Kidney epithelial cell (primary cell): ENCODE measurements at places on chromosomes 6 and 20. TPM values are rescaled to one million over a fixed set of nuclear protein-coding genes. Genes with fewer than 3 reads are reported as not detected.

DNA sequence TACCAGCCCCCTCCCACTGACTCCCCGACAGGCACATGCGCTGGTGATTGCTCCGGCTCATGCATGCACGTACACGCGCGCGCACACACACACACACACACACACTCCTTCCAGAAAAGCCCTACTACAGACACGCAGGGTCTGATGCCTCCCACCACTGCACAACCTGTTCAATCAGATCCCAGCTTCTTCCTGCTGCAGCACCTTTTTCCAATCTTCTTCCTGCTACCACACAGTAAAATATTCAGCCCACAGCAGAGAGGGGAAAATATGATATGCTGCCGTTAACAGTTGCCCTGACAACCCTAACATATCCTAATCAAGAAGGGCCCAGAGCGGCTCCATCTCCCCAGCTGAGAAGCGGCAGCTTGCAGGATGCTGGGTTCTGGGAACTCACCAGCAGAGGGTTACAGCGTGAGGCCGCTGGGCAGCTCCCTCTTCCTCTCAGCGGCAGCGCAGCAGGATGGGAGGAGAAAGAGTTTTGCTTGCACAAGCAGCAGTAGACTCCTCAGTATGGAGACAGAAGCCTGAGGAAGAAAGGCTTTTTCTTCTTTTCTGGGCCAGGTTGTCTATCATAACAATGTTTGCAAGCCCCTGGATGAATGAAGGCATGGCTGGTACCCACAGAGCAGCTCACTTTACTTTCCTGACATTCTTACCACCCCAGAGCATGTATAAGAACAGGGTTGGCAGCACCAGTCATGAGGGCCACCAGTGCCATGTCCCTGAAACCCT lies 23.9 kb downstream of the MAP7 start:
- no peak for DNase-seq

DNA sequence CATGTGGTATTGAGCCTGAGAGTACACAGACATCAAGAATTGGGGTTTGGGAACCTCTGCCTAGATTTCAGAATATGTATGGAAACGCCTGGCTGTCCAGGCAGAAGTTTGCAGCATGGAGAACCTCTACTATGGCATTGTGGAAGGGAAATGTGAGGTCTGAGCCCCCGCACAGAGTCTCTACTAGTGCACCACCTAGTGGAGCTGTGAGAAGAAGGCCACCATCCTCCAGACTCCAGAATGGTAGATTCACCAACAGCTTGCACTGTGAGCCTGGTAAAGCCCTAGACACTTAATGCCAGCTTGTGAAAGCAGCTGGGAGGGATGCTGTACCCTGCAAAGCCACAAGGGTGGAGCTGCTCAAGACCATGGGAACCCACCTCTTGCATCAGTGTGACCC lies 658.2 kb downstream of the HACE1 start:
- DNase-seq: no peak

DNA sequence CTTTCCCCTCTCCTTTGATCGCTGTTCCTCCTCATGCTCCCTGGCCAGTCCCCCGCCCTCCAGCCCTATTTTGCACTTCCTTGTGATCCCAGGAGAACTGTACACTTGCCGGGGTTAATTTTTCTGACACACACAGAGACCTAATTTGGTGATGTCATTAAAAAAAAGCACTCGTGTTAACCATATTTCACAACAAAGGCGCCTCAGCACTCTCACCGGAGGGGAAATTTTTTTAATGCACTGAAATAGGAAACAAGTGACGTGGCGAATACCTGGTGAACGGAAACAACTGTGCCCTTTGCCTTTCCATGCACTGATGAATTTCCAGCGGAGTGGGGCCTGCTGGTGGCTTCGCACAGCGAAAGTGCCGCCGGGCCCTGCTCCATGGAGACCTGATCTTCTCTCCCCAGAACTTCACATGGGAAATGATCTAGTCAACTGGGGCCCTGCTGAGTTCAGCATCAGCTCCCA lies 53.9 kb upstream of the TAGAP start:
- DNase-seq: peak; percentile 28

GTSF1L gene
- not detected in 2 replicates for total RNA-seq

LPA gene
- total RNA-seq: not detected in 2 replicates

DNA sequence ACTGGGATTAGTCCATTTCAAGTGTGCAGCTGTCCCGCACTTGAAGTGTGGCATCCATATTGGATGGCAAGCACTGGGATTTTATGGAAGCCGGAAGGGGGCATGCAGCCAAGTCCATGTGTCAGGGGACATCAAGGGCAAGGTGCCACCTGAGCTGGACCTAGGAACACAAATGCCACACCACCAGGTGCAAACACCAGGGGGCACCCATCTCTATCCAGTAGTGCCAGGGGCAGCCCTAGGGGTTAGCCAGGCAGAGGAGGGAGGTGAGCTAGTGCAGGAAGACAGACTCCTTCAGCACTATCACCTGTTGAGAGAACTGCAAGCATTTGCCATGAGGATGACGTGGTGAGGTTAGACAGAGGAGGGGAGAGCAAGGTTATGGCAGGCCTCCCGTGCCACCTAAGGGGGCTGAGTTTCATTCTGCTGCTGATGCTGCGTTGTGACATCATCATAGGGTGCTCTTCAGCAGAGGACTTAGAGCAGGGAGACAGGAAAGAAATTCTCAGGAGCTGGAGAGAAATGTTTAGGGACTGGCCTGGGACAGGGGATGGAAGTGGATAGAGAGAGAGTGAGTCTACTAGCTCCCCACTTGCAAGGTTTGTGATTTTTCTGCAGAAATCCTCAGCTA lies 192.6 kb upstream of the SLC24A3 start:
- DNase-seq: no peak

GRCh38 chr6:112141707-112142106 lies 54.3 kb downstream of the FAM229B start:
- no peak for DNase-seq

DNA sequence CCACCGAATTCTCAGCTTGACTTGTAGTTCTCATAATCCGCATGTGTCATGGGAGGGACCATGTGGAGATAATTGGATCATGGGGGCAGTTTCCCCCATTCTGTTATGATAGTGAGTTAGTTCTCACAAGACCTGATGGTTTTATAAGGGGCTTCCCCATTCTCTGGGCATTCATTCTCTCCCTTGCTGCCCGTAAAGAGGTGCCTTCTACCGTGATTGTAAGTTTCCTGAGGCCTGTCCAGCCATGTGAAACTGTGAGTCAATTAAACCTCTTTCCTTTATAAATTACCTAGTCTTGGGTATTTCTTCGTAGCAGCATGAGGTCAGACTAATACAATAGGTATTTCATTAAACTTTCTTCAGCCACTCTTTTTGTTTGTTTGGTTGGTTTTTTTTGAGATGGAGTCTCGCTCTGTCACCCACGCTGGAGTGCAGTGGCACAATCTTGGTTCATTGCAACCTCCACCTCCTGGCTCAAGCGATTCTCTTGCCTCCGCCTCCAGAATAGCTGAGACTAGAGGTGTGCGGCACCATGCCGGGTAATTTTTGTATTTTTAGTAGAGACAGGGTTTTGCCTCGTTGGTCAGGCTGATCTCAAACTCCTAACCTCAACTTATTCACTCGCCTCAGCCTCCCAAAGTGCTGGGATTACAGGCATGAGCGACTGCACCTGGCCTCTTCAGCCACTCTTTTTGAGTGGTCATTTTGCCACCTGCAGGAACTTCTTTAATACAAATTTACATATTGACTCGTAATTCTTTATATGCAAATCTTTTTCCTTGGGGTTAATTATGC lies 36.3 kb downstream of the GSTA2 start:
- DNase-seq: peak; percentile 79

GRCh38 chr6:155200012-155200411 lies 63.8 kb upstream of the CLDN20 start:
- DNase-seq: no peak

DNA sequence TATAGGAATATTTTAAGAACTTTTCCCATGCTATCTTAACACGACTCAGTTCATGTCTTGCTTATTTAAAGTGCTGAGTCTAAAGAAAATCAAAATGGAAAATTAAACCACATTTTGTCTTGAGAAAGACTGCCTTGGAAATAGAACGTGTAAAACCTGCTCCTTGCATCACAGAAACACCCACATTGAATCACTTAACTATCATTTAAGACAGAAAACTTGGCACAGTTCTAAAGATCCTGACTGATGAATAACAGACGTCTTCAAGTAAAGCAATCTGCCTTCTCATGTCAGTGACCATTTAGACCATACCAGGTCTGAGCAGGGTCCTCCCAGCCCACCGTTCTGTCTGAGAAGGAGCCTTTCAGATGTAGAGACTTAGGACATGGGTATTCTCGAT lies 7.4 kb downstream of the PERP start:
- no peak for DNase-seq

- DNase-seq: no peak
Observed at GRCh38 chr6:100452998-100453397, 11.7 kb downstream of the SIM1 start.

DNA sequence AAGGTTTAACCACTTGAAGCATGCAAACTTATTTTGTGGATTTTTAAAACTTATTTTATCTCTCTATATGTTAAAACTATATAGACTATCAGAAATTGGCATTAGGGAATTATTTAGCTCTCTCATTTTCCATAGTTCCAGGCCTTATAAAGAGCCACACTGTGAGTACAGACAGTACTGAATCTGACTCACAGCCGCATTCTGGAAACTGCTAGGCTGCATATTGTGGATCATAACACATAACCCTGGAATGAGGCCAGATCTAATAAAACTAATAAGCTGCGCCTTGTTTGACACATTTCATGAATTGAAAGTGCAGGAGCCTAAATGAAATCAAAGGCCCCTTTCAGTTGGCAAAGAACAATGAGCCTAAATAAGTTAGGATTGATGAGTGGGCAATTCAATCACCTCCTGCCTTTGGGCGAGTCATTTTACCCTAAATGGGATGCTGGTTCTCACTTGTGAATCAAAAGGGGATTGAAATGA lies 308.4 kb downstream of the PACRG start:
- DNase-seq: no peak

- no peak for DNase-seq
Observed at GRCh38 chr20:38159566-38159956, 5.5 kb downstream of the TGM2 start.

DNA sequence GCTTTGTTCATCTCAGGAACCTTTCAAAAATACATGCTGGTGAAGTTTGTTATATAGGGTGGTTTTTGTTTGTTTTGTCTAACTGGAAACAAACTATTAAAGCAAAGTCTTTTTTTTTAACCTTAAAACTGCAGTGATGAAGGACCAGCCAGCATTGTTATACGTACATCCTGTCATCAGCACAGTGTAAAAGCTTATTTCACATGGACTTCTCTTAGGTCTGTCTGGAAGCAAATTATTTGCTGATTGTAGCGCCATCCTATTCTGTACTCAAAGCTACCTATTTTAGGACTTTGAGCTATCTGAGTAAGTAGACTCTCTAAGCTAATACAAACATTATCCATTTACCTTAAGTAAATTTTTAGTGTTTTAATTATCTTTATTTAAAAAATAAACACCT lies 61.7 kb downstream of the SNX9 start:
- no peak for DNase-seq

SLC32A1 gene
- not detected in 2 replicates for total RNA-seq

CD93 gene
- 1.0 and 1.3 TPM in 2 replicates for total RNA-seq

PROKR2 gene
- total RNA-seq: not detected in 2 replicates

DNA sequence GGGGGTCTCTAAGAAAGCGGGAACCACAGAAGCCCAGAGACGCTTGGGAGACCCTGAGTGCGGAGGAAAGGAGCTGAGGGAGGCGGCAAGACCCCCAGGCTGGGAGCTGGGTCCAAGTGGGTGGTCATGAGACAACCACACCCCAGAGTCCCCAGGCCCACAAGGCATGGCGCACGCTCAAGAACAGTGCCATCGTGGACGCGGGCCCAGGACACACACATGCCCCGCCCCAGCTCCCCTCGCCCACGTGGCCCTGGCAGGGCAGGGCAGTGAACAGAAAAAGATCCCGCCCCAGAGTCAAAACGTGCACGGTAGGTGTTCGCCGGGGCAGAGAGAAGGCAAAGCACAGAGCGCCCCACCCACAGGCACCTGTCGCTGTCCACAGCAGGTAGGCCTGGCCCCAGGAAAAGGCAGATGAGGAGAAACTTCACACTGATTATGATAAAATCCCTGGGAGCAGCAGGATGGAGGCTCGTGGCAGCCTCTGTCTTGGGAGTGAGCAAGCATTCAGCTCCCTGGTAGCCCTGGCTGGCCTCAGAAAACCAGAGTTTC lies 50.0 kb downstream of the BPIFB1 start:
- no peak for DNase-seq

DNA sequence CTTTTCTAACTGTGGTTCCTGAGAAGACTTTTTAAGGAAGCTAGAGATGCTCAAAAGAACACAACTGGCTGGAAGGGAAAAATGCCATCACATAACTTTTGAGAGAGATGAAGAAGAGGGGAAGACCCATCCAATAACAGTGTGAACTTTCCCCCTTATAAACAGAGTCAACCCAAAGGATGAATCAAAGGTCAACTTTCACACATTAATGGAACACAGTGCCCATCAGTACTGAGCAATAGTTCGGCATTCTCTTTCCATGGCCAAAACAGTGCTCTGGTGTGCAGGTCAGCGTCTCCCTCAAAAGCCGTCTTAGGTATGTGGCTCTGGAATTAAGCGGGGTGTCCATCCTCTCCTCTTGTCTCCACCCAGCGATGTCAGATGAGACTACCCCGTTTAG lies 130.4 kb downstream of the GJA10 start:
- no peak for DNase-seq

- DNase-seq: no peak
Observed at GRCh38 chr6:69942485-69942884, 76.1 kb downstream of the COL19A1 start.

DNA sequence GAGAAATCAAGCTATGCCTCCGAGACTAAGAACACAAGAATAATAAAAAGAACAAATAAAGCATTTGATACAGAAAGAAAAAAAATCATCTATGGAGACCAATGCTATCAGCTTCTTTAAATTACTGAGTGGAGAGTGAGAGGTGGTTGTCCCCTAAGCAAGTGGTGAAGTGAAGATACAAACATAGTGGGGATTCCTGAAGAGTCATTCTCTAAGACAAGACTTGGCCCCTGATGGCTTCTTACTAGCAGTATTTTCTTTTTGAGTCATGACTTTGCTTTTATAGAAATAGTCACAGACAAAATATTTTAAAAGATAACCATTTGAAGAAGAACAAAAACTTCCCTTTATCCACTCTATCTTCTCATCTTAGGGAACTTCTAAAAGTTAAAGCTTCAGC lies 261.4 kb upstream of the PRDM1 start:
- DNase-seq: no peak

GRCh38 chr6:35948725-35949124 lies 27.8 kb upstream of the SRPK1 start:
- DNase-seq: no peak

LIN28B gene
- 0.07 and 0.92 TPM in 2 replicates for total RNA-seq

MYT1 gene
- total RNA-seq: not detected in 2 replicates
